Prostate gland (tissue), 2 donors: ENCODE measurements at places on chromosomes 1 and 21. TPM values are rescaled to one million over a fixed set of nuclear protein-coding genes. Genes with fewer than 3 reads are reported as not detected.

DNA sequence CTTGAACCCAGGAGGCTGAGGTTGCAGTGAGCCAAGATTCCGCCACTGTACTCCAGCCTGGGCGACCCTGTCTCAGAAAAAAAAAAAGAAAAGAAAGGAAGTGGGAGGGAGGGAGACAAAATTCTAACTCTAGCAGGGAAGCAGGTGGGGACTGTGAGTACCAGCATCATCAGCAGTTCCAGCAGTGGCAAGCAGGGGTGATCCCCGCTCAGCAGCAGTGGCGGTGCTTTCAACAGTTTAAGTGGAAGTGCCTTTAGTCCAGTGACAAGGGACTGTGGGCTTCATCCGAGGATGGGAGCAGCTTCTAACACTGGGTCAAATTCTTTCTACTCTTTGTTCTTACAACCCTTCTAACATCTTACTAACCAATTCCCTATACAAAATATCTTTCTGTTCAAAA, 858.1 kb upstream of the ADAMTS5 start:
- no peaks in the 10 kb centered on the region for H3K4me1 ChIP-seq
- DNase-seq: no peak
- H3K36me3 ChIP-seq: no peaks in the 10 kb centered on the region
- H3K27ac ChIP-seq: no peak overlapping the region
- H3K4me3 ChIP-seq: no peak overlapping the region
- no peaks in the 10 kb centered on the region for H3K27me3 ChIP-seq

Gene CLDN8
- 16.7 TPM for total RNA-seq

- no peaks in the 10 kb centered on the region for H3K27me3 ChIP-seq
- no peak overlapping the region for H3K27ac ChIP-seq
- H3K4me1 ChIP-seq: no peaks in the 10 kb centered on the region
Measured at GRCh38 chr1:47599777-47600176, 161.9 kb downstream of the FOXD2 start.

Gene DNAJC28
- total RNA-seq: 4.4 TPM

Gene LEMD1
- 0.68 TPM for total RNA-seq
